ENCODE measurements at places on chromosomes 13 and 19.
A peak's percentile ranks its signal among the peaks of the same experiment; 100 is the strongest.

GRCh38 chr13:42140494-42140893 is 92.0 kb downstream of the DGKH start:
- no peak for DNase-seq

GRCh38 chr13:45220403-45220802 is 19.6 kb upstream of the KCTD4 start:
- no peak for DNase-seq

DNA sequence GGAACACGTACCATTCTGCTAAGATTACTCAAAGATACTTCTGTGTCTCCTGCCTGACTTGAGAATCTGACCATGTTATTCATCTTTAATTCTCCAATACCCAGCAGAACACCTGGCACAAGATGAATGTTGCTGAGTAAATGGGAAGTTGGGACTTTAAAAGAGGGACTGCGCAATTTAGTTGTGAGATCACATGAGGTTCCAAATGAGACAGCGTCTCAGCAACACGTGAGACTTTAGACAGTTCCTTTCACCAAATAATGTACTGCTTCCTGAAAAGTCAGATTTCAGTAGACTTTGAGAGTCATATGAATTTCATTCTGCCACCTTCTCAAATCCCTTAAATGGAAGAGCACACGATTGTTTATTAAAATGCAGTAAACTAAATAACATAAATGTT is 36.7 kb downstream of the DOCK9 start:
- no peak for DNase-seq

GRCh38 chr19:44609219-44609618 is 4.1 kb upstream of the IGSF23 start:
- DNase-seq: no peak

DNA sequence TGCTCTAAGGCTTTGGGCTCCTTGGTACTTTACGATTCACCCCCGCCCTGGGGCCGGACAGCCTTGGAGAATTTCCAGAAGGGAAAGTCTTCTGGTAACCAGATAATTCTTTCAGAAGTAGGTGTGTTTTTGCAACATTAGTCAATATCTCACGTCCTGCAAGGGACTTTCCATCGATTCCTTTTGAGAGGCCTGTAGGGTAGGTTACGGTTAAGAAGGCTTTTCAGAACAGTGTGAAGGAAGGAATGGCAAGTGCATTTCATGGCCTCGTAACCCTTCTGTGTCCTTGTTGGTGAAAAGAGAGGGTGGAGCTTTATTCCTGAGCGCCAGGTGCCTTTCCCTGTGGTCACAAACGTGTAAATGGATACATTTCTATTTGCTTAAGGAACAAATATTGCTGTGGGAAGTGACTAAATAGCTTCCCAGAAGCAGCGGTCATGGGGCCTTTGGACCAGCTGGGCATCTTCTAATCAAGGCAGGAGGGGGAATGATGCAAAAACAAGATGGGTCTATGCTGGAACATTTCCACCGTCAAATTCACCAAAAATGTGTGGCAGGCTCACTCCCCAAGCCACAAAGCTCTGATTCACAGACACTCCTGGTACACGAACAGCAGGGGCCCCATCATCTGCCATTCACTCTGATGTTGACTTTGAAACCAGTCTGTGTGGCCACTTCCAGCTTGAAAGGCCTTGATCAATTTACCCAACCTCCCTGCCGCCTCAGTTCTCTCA is 99.2 kb downstream of the ANKRD10 start:
- no peak for DNase-seq

- DNase-seq: no peak
These were observed 53.1 kb downstream of the ARHGAP35 start for GRCh38 chr19:46913852-46914430.

DNA sequence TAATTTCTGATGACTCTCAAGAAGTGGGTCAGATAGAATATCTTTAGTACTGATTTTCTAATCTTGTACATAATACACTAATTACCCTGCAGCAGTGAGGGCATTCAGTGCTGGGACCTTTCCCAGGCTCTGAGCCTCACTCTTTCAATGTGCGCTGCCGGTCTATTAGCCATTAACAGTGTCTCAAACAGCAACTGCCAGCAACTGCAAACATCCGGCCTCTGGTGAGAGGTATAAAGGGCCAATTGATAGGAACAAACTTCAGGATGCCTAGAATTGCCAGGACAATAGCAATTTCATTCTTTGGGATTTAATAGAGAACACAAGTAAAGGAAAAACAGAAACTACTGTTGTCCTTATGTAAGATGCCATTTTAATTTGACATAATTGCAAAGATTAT is 604.4 kb upstream of the SPRY2 start:
- no peak for DNase-seq

- DNase-seq: no peak
These were observed 12.8 kb downstream of the SHC2 start for GRCh38 chr19:447816-448560.

- DNase-seq: no peak
These were observed 388.3 kb downstream of the COG6 start for GRCh38 chr13:40043764-40044163.

- DNase-seq: no peak
These were observed 1.7 kb downstream of the CLC start for GRCh38 chr19:39736088-39736487.

DNA sequence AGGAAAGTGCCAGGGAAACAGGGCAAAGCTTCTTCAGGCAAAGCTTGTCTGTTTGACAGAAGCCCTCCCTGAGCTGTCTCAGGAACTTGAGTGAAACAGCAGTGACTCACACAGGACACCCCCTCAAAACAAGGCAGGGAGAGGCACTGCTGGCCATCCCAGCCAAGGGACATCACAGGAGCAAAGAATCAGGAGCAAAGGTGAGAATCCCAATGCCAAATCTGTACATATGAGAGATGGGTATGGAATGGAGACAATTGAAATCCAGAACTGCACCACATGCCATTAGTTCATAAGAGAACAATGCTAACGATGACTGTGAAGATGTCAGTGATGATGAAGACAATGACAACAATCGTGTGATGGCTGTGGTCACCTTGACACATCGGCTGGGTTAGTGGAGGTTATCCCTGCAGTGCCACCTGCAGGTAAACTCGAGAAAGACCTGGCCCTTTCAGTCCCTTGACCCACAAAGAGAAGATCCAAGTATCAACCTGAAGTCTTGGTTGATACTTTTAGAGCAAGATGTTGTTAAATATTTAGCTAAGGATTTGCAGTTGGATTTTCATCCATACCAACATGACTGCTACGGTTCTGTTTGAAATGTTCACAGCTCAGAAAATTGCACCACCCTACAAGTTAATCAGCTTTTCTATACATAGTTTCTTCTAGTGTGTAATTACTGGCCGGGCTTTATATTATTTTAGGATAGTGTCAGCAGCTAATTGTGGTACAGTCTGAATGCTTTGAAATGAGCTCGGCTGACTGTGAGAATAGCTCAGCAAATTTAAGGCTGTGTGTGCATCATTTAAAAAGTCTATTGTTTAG is 42.0 kb upstream of the IPO5 start:
- DNase-seq: no peak

DNA sequence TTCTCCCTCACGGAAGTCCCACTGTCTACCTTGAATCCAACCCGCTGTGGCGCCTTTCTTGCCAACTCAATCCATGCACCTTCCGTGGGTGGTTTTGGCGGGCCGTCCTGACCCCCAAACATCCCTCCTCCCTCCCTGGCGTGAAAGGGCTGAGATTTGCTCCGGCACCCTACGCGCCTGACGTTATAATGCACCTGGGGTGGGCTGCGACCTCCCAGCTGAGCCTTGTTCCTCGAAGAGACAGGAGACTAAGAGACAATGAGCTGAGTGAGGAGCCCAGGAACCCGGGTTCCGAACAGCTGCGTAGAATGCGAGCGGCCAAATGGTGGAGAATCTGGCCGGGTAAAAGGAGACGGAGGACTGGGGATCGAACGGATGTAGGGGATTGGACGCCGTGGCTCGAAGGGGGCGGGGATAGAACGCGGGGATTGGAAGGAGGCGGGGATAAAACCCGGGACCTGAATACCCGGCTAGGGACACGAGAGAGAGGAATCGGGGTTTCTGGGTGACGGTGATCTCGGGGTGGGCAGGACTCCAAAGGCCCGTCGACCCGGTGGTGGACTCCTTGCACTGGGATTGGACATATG is at the start of gene CPT1C:
TSS of gene CPT1C (plus strand) at position 461 of the 587 bp plus-strand sequence. CDS start 1,137 bp downstream, outside the sequence.
- no peak for DNase-seq

- DNase-seq: peak; percentile 55
These were observed 18.5 kb downstream of the LYPD3 start for GRCh38 chr19:43446746-43447489.

- no peak for DNase-seq
These were observed 1338.1 kb upstream of the SLC10A2 start for GRCh38 chr13:104404325-104404724.
